Activated T-cell treated with anti-CD3 and anti-CD28 coated beads for 4 hours (primary cell): ENCODE measurements at places on chromosomes 3 and 15.

DNA sequence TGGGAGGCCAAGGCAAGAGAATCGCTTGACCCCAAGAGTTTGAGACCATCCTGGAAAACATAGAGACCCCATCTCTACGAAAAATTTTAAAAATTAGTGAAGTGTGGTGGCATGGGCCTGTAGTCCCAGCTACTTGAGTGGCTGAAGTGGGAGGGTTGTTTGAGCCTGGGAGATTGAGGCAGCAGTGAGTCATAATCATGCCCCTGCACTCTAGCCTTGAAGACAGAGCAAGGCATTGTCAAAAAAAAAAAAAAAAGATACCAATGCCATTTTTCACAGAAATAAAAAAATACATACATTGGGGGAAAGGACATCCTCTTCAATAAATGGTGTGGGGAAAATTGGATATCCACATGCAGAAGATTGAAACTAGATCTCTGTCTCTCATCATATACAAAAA lies 74.6 kb downstream of the CERS3 start:
- DNase-seq = no peak

- no peak for DNase-seq
Measured at GRCh38 chr3:107796791-107797190, 274.0 kb downstream of the BBX start.

- no peak for DNase-seq
Measured at GRCh38 chr3:193680220-193680619, 87.2 kb downstream of the OPA1 start.

DNA sequence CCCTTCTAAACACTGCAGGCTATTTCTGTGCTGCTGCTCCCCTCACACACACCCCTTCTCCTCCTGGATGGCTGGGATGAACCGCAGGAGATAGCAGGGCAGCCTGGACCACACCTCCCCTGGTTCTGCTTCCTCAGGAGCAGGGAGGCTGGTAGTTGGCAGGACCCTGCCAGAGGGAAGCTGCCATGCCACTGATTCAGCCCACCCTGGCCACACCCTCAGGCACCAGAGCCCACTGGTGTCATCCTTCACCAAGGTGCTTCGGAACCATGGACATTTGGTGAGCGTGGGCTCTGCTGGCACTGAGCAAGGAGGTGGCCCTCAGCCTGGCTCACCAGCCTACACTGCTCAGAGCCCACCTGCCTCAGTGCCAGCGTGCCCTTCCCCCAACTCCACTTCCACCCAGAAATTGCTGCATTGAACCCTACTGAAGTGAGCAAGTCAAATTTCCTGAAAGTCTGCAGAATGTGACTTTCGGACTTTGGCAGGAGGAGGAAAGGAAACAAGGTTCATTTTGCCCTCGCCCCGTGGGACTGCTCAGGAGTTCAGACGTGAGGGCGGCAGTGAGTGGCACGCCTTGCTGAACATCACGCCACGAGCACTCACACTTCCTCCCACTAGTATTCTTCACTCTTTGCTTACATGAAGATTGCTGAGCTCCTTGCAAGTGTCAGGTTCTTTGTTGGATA lies 26.3 kb downstream of the BMF start:
- no peak for DNase-seq

GRCh38 chr15:51726302-51727073 lies 11.0 kb downstream of the LYSMD2 start:
- DNase-seq = peak; percentile 51
